NCI-H226 (cell line): ENCODE measurements at places on chromosomes 7 and 10.

- DNase-seq: peak; percentile 74
Measured at GRCh38 chr7:133109816-133110215, 27.9 kb upstream of the CHCHD3 start.

DNA sequence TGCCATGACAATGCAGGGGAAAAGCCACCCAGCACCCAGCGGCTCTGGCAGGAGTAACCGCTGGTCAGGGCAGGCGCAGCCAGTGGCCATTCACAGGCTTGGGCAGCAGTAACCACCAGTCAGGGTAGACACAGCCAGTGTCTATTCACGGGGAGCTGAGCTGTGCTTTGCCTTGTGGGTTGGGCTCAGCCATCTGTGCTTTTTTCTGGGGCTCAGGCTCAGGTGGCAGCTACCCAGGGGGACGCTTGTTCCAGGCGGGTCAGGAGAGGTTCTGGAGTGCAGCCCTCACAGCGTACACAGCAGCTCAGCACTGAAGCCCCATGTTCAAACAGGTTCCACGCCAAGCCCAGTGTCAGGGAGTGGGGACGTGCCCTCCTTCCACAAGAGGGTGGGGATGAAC, 28.5 kb downstream of the FOXL3 start:
- no peak for DNase-seq

DNA sequence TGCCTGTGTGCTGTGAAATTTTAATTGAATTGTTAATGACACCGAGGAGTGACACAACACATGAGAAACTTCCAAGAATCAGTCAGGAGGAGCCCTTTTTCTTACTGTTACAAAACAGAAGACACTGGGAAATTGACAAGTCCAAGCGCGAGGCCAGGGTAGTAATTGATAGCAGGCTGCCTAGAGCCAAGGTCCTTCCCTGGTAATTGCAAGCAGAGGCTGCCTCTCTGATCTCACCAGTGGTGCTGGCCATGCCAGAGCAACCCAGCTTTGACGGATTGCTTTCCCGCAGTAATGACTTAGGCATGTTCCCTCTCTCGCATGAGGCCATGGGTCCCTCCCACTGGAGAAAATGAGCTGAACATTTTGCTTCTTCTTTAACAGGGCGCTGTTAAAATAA, 111.5 kb downstream of the LRMDA start:
- DNase-seq: peak; percentile 76

GRCh38 chr10:22333975-22334282, 11.4 kb upstream of the SPAG6 start:
- DNase-seq: no peak

- DNase-seq: no peak
Measured at GRCh38 chr7:100875356-100875751, 451 bp downstream of the SRRT start.

- DNase-seq: no peak
Measured at GRCh38 chr7:129950191-129950932, 2.4 kb downstream of the UBE2H start.

DNA sequence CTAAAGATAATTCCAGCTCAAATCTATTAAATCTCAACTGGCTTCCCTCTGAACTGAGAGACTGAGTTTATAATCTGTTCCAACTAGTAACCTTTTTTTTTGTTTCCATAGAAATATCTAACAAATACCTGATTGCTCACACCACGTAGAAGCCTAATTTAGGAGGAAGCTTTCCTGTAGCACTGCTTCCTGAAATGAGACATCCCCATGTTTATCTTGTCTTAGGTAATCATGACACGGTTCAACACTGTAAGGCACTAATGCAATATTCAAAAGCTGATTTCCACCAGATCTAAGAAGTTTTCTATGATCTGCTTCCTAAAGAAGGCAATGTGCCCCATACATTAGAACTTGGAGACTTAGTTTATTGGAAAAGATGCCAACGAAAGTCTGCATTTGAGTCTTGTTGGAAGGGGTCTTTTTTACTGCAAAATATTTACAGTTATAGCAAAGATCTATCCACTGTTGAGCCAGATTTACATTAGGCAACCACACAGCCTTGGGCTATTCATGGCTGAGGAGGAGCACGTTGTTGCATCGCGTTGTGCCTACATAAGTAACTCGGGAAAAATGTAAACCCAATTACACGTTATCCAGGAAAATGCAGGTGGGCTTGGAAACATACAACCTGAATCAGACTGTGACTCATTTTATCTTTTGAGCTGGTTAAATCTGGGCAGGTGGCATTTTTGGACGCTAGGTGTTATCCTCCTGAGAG, 66.3 kb downstream of the VIPR2 start:
- no peak for DNase-seq

DNA sequence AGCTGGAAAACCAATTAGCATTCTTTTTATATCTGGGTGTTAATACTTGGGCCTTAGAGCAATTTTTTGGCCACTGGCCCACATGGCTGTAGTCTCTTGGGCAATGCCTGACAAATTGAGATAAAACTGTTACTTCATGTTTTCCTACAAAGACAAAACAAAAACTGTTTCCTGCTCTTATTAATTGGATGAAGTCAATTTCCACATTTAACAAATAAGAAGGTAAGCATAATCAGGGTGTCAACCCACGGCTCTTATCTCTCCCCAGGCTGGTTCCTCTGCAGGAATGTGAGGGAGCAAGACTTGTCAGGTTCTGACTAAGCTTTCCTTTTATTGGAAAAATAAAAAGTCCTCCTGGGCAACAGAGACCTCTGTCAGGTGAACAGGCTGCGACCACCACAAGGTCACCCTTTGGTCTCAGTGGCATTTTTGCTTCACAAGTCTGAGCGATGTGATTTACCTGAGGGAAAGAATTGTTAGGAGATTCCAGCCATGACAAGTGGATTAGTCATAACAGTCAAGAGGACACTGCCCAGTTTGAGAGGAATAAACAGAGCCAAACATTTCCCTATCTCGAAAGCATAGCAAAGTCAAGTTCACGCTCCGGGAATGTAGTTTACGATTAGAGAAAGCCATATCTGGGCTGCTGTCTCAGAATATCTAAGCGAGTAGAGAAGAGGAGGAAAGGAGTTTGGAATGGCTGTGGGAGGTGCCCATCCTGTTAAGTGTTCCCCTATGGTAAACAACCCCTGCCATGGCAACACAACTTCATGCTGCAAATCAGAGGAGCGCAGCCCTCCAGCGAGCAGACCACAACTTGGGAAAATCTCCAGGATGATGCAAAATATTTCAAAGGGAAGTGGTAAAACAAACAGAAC, 144.4 kb downstream of the TES start:
- peak; percentile 100 for DNase-seq

DNA sequence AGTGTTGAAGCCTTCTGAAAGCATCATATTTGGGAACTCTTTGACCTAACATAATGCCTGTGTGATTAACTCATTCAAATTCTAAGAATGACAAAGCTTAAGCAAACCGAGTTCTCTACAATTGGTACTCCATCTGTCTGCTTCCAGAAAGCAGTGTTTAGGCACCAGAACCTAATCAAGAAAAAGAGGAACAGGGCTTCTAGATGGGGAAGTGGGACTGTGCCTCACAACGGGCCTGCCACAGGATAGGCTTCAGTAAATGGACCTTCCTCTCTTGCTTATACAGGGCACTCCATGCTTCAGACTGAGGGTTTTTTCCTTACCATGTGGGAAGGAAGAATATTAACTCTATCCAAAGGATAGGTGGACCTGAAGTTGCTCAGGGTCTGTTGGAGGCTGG, 808.1 kb downstream of the XPNPEP1 start:
- DNase-seq: no peak

GRCh38 chr7:22280031-22280430, 76.9 kb downstream of the RAPGEF5 start:
- DNase-seq: no peak

DNA sequence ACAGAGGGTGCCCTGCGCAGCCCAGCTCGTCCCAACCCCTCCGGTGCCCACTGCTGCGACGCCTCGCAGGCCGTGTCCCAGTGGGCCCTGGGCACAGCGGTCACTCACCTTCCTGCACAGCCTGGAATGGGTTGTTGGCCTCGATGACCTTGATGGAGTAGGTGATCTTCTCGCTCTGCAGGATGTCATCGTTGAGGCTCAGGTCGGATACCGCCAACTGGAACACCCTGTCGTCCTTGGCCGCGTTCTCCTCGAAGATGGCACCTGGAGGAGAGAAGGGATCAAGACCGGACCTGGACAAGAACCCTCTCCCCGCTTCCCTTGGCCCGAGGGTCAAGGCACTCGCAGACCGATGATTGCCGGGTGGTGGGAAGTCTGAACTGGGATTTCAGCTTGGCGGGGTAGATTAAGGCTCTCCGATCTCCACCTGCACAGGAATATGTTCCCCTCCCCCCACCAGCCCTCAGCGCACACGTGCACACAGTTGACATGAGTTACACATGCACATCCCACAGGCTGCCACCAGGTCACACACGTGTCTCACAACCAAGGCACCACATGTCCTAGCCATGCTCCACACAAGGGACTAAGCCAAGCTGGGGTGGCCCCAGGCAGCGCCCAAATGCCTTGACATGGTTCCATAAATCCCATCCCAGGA, 2.6 kb downstream of the GRID1 start:
- DNase-seq: no peak

DNA sequence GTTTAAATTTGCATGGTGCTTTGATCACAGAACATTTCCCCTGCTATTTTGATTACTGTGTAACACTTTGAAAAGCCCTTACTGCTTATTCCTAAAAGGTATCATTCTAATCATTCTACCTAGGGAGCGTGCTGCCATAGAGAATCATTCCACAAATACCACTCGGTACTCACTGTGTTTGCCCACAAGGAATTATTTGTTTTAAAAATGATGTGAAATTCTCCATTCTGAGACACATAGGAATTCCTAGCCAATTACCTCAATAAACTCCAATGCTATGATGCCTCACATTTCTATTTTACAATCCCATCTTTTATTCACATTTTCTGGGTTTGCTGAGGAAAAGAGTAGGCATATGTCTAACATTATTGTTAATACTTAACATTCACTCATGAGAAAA, 16.2 kb upstream of the TES start:
- DNase-seq: no peak

- DNase-seq: no peak
Measured at GRCh38 chr7:45642044-45642443, 67.9 kb downstream of the ADCY1 start.

DNA sequence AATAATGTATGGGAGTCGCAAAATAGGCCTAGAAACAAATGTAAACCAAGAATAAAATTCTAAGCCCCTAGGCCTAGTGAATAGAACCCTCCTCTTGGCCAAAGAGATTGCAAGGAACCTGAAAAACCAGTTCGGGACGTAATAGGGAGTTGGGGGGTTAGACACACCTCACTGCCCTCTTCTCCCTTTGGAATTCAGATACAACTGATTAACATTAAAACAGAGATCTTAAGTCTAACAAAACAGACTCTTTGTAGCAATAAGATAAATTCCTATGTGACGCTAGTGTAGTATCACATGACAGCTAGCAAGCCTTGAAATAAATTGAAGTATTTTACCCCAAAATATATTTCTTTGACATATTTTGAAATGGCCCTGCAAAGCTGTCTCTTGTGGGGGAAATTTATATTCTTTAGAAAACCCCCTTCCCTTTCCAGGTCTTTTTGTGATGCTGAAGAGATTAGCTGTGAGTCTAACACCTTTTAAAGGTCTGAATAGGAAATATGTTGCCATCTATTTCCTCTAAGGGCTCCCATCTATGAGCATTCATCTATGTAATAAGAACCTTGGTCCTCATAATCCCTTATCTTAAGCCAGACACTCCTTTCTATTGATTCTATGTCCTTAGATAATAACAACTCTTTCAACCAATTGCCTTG, 623.4 kb upstream of the NRG3 start:
- DNase-seq: no peak

DNA sequence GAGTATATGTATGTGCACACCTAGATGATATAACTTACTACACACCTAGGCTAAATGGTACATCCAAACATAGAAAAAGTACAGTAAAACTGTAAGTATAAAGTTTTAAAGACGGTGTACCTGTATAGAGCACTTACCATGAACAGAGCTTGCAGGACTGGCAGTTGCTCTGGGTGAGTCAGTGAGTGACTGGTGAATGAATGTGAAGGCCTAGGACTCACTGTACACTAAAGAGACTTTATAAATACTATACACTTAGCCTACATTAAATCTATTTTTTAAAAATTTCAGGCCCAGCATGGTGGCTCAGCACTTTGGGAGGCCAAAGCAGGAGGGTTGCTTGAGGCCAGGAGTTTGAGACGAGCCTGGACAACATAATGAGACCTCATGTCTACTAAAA, 195.3 kb downstream of the FZD1 start:
- no peak for DNase-seq

DNA sequence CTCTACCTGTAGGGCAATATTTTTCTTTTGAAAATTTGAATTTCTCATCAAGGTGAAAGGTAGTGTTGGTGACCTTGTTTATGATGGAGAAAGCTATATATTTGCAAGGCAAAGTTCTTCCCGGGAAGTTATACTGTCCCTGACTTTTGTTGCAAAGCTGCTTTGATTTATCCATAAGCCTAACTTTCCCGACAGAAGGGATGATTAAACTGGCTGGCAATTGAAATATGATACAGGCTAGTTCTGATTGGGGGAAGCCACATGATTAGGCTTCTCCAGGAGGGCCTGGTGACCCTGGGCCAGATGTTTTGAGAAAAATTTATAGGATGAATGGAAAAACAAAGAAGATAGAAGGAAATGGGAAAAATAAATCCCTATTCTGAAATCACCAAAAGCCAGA, 215.5 kb downstream of the ACTR3B start:
- DNase-seq: no peak

DNA sequence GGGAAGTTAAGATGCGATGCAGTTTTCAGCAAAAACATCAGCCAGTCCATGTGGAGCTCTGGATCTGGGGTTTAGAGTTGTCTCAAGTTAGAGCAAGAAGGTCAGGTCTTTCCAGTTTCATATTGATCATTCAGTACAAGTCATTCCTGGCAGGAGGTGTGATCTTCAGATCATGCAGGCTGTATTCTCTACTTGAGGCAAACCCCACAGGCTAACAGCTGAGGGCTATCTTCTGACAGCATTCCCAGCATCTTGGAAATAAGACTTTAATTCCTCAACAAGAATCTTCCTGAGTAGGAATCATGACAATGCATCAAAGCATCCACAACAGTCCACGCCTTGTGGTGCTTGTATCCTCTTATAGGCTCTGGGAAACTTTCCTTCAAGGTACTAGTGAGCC, 94.9 kb upstream of the ZNF438 start:
- DNase-seq: no peak

- no peak for DNase-seq
Measured at GRCh38 chr7:7739204-7740036, 21.0 kb upstream of the RPA3 start.

DNA sequence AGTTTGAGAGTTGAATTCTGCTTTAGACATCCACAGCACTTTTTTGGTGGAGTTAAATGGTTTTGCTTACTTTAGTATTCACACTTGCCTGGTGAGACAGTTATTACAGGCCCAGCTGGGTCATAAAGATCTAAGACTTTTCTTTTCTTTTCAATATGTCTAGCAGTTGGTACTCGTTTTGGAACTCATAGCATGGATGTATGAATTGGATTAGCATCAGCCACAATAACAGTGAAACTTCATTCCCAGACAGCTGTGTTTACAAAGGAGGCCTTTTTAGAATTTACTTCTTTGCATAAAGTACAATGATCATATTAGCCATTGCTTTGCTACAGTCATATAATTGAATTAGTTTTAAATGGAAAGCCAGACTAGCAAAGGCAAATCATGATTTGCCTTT, 168.4 kb upstream of the DKK1 start:
- DNase-seq: no peak

GRCh38 chr7:125467996-125468854, 538.6 kb upstream of the POT1 start:
- no peak for DNase-seq

GRCh38 chr10:33795529-33795928, 461.1 kb upstream of the NRP1 start:
- no peak for DNase-seq
